Colonic mucosa (tissue), 4 donors: ENCODE measurements at places on chromosomes 5 and 9. TPM values are rescaled to one million over a fixed set of nuclear protein-coding genes. Genes with fewer than 3 reads are reported as not detected.

The FBXL17 gene
- 22.8 TPM for total RNA-seq

The PCDHGA7 gene
- total RNA-seq: 1.0 TPM

The CYSRT1 gene
- not detected for total RNA-seq

The ZDHHC21 gene
- 14.1 TPM for total RNA-seq

The TMOD1 gene
- total RNA-seq: 4.9 TPM

The FBP2 gene
- total RNA-seq: not detected

The SLC6A19 gene
- total RNA-seq: 0.67 TPM

The ARSK gene
- 3.7 TPM for total RNA-seq

The OTULINL gene
- total RNA-seq: 60.1 TPM

The LIFR gene
- total RNA-seq: 10.3 TPM

The ADAMTSL1 gene
- 14.7 TPM for total RNA-seq

The PCA3 gene
- total RNA-seq: not detected

The NEUROG1 gene
- not detected for total RNA-seq

The SLIT3 gene
- 3.4 TPM for total RNA-seq

The SLC45A2 gene
- not detected for total RNA-seq

The SNCAIP gene
- total RNA-seq: 1.3 TPM

The F2RL2 gene
- 0.10 TPM for total RNA-seq

The FOXI1 gene
- total RNA-seq: 0.16 TPM

The CER1 gene
- not detected for total RNA-seq

The MAML1 gene
- 29.7 TPM for total RNA-seq

The TTC23L gene
- not detected for total RNA-seq

The PLEKHG4B gene
- total RNA-seq: 0.17 TPM

The LRRTM2 gene
- total RNA-seq: 0.35 TPM

The MZB1 gene
- 10.6 TPM for total RNA-seq

The PRELID2 gene
- total RNA-seq: 96.2 TPM

The SPTLC1 gene
- 83.8 TPM for total RNA-seq

The IPPK gene
- total RNA-seq: 8.2 TPM

The C9orf153 gene
- not detected for total RNA-seq

The RNF14 gene
- 49.4 TPM for total RNA-seq

The LECT2 gene
- not detected for total RNA-seq

The PCAT7 gene
- total RNA-seq: 2.5 TPM

The ZBED3 gene
- 12.6 TPM for total RNA-seq

The IRX1 gene
- total RNA-seq: not detected

The CTSV gene
- total RNA-seq: 6.0 TPM

The TEK gene
- total RNA-seq: 6.3 TPM

The UNC5A gene
- total RNA-seq: not detected

The FCN2 gene
- total RNA-seq: not detected

The PCDHB16 gene
- 0.17 TPM for total RNA-seq

The PCDHGA5 gene
- 1.1 TPM for total RNA-seq
